Esophagus mucosa (tissue), 1 donor: ENCODE measurements at places on chromosomes 2 and 18. TPM values are rescaled to one million over a fixed set of nuclear protein-coding genes. Genes with fewer than 3 reads are reported as not detected.

- ATAC-seq = peak; percentile 44
These were observed 53.6 kb upstream of the PKDCC start for GRCh38 chr2:41994233-41994637.

DNA sequence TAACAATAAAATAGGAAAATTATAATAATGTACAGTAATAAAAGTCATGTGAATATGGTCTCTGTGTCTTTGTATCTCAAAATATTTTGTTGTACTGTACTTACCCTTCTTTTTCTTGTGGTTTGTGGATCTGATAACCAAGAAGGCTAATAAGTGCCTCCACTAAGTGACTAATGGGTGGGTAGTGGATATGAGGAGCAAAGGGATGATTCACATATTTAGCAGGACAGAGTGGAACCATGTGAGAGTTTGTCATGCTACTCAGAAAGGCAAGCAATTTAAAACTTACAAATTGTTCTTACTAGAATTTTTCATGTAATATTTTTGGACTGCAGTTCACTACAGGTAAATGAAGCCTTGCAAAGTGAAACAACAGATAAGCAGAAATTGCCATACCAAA, 1241.2 kb upstream of the CDH2 start:
- ATAC-seq = no peak

DNA sequence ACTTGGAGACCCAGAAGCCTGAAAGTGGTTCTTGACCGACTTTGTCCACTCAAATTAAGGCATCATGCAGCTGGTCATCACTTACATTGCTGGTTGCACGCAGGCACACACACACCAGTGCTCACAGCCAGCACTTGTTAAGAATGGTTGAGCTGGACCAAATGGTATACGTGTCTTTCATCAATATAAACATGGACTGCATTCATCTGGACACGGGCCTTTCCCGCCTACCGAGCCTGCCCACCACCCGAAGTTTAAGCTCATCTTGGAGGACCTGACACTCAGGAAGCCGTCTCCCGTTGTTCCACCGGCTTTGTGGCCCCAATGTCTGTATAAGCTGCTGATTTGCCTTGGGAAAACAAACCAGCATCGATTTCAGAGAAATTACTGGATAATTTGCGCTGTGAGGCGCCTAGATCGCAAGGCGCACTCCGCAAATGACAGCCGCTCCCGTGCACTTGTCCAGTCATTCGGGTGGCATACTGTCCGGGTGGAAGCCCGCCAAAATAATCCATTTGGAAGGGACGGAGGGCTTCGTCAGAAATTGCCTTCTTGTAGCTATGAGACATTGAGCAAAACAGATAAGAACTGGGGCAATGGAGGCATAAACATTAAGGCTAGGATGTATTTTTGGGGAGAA, 40.1 kb upstream of the AKAIN1 start:
- peak; percentile 30 for ATAC-seq

GRCh38 chr2:15559379-15560139, 1.6 kb downstream of the NBAS start:
- ATAC-seq = no peak

- ATAC-seq = no peak
These were observed 9.0 kb upstream of the SLC20A1 start for GRCh38 chr2:112636605-112637288.

DNA sequence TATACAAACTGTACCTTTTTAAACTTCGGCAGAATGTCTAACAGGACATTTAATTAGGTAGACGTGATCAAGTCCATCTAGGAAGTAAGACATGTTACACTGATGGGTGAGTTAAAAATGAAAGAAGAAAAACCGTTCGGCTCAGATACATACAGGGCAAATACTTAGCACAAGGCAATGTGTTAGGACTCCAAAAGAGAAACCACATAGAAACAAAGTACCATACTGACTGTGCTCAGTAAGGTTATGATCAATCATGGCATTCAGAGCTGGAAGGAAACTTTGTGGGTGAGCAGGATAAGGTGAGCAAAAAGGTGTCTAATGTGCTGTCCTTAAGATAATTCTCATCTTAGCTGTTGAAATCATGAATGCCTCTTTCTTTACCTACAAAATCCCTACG, 211.9 kb downstream of the STK39 start:
- ATAC-seq = no peak

DNA sequence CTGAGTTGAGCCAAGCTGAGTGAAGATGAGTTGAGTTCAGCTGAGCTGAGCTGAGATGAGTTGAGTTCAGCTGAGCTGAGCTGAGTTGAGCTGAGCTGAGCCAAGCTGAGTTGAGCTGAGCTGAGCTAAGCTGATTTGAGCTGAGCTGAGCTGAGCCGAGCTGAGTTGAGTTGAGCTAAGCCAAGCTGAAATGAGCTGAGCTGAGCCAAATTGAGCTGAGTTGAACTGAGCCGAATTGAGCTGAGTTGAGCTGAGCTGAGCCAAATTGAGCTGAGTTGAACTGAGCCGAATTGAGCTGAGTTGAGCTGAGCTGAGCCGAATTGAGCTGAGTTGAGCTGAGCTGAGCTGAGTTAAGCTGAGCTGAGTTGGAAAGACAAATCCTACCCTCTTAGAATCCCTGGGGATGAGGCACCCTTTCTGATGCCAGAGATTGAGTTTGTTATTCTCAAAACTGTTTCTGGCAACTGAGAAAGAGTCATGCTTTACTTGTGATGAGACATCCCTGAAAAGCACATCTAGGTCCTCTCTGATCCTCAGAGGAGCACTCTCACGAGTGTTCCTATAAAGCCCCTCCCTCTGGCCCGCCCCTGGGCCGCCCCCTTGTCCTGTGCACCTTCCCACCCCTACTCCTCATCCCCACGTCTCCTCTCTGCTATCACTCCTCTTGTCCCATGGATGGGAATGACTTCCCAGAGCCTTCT, 116.5 kb downstream of the MCFD2 start:
- ATAC-seq = no peak

DNA sequence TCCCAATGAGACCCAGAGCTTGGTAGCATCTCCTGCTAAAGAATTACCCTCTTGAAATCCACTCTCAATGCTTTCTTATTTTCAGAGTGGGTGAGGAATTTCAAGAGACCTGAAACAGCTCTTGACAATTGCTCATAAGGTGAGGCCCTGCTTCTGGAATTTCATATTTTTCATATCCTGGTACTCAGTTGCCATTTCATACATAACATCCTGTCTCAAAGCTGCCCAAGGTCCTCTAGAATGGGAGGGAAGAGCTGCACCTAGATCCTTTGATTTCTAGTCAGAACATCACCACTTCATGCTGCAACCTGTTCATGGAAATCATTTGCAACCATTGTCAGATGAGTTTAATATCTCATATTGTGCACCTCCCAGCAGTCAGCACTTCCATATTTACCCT, 404.8 kb upstream of the GALNT5 start:
- no peak for ATAC-seq

MC2R gene
- total RNA-seq = not detected

SLC25A12 gene
- 12.2 TPM for total RNA-seq

C1QL2 gene
- total RNA-seq = not detected

ITPRIPL1 gene
- total RNA-seq = 1.8 TPM

SPDYA gene
- total RNA-seq = 0.92 TPM

GAD1 gene
- total RNA-seq = 1.1 TPM

IL18R1 gene
- total RNA-seq = 1.1 TPM

VPS4B gene
- total RNA-seq = 135 TPM
